Sigmoid colon (tissue), 7 donors: ENCODE measurements at places on chromosomes 6 and 20. TPM values are rescaled to one million over a fixed set of nuclear protein-coding genes. Genes with fewer than 3 reads are reported as not detected.

The CARMIL1 gene
- polyA plus RNA-seq: 24.0 TPM

The SLC23A2 gene
- polyA plus RNA-seq: 1.4 TPM

The SERPINB1 gene
- polyA plus RNA-seq: 230 TPM

The KIAA0408 gene
- 1.9 TPM for polyA plus RNA-seq

The PRL gene
- polyA plus RNA-seq: 0.04 TPM

The TREM2 gene
- 0.83 TPM for polyA plus RNA-seq

The SLC22A1 gene
- polyA plus RNA-seq: 0.58 TPM

The OR2J3 gene
- not detected for polyA plus RNA-seq

The DNMT3B gene
- polyA plus RNA-seq: 0.85 TPM

The CLPSL2 gene
- polyA plus RNA-seq: not detected

The CD40 gene
- polyA plus RNA-seq: 25.2 TPM

The KHDC1L gene
- polyA plus RNA-seq: not detected

The VGLL2 gene
- polyA plus RNA-seq: not detected

The TRAPPC3L gene
- not detected for polyA plus RNA-seq

The SIRPD gene
- polyA plus RNA-seq: 0.90 TPM

The HLA-DOA gene
- polyA plus RNA-seq: 1.8 TPM

The OTOR gene
- polyA plus RNA-seq: not detected

The TSPO2 gene
- polyA plus RNA-seq: not detected

The NKAIN4 gene
- polyA plus RNA-seq: 0.73 TPM

The SYTL3 gene
- 1.6 TPM for polyA plus RNA-seq

The SLC26A8 gene
- not detected for polyA plus RNA-seq

The LMBRD1 gene
- polyA plus RNA-seq: 35.7 TPM

The IL20RA gene
- 6.0 TPM for polyA plus RNA-seq

The IMPG1 gene
- not detected for polyA plus RNA-seq

The HLA-DQA1 gene
- polyA plus RNA-seq: 250 TPM

The MYLK2 gene
- 0.39 TPM for polyA plus RNA-seq

The C6orf52 gene
- polyA plus RNA-seq: not detected

The MYB gene
- polyA plus RNA-seq: 27.8 TPM

The LST1 gene
- 24.7 TPM for polyA plus RNA-seq

The LGSN gene
- polyA plus RNA-seq: not detected

The TBCC gene
- 35.4 TPM for polyA plus RNA-seq

The KCNK16 gene
- not detected for polyA plus RNA-seq

The EPB41L1 gene
- polyA plus RNA-seq: 16.8 TPM

The PARD6B gene
- polyA plus RNA-seq: 3.0 TPM

The SLC2A10 gene
- polyA plus RNA-seq: 8.6 TPM

The SLC44A4 gene
- polyA plus RNA-seq: 78.1 TPM

The GNAS gene
- 535 TPM for polyA plus RNA-seq

The HEY2 gene
- polyA plus RNA-seq: not detected

The ZBP1 gene
- polyA plus RNA-seq: 1.2 TPM

The BNIP5 gene
- 8.6 TPM for polyA plus RNA-seq

The KIF6 gene
- polyA plus RNA-seq: not detected

The PSORS1C1 gene
- 4.2 TPM for polyA plus RNA-seq

The ITCH gene
- 21.0 TPM for polyA plus RNA-seq

The FAM162B gene
- 0.69 TPM for polyA plus RNA-seq

The C6orf118 gene
- not detected for polyA plus RNA-seq

The SGK2 gene
- 49.2 TPM for polyA plus RNA-seq

The DHX35 gene
- polyA plus RNA-seq: 10.3 TPM

The CTNNBL1 gene
- polyA plus RNA-seq: 34.2 TPM

The ARMC2 gene
- 2.5 TPM for polyA plus RNA-seq

The RAB32 gene
- 85.3 TPM for polyA plus RNA-seq

The TSPYL1 gene
- 30.1 TPM for polyA plus RNA-seq
